Sciatic nerve (tissue), 2 donors: ENCODE measurements at places on chromosomes 16 and 17.

GRCh38 chr17:68390888-68391545 is 66.3 kb downstream of the WIPI1 start:
- DNase-seq: no peak

DNA sequence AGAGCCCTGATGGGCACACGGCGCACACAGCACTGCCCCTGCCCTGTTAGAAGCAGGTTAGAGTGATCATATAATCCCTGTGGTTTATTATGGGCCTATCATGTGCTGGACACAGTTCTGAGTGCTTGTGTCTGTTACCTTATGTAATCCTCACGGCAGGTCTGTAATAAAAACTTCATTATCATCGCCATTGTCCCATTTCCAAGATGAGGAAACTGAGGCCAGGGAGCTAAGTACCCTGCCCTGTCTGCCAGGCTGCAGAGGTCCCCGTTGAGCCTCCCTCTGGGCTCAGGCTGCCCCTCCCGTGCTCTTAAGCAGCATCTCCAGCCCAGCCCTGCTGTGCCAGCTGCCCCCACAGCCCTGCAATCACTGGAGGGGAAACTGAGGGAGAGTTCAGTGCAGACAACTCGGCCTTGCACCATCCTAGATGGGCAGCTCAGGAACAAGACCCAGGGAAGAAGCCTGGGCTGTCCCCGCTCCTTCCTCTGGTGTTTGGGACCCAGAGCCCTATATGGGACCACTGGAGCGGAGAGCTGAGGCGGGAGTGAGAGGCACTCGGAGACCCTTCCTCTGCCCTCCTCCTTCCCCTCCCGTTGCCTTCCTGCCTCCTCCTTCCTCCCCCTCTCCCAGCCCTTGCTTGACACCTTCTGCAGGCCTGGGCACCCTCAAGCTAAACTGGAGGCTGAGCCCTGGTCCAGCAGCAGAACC is 42.0 kb downstream of the WNT3 start:
- DNase-seq: no peak

GRCh38 chr17:41415833-41416335 is 8.5 kb downstream of the KRT37 start:
- DNase-seq: no peak

DNA sequence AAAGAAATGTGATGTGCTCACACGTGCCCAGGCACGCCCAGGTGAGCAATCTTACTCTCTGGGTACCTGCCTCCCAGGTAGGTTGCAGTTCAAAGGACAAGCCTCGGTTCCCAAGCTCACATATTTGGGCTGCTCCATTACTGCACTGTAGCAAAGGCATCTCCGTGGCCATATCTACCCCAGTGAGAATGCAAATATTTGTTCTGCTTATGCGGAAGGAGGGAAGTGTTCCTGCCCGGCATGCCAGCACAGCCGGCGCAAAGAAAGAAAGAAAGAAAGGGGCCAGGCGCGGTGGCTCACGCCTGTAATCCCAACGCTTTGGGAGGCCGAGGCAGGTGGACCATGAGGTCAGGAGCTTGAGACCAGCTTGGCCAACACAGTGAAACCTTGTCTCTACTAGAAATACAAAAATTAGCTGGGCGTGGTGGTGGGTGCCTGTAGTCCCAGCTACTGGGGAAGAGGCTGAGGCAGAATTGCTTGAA is 30.7 kb downstream of the SLC43A2 start:
- DNase-seq: no peak

GRCh38 chr16:66030036-66030435 is 336.5 kb upstream of the CDH5 start:
- peak; percentile 60 for DNase-seq

DNA sequence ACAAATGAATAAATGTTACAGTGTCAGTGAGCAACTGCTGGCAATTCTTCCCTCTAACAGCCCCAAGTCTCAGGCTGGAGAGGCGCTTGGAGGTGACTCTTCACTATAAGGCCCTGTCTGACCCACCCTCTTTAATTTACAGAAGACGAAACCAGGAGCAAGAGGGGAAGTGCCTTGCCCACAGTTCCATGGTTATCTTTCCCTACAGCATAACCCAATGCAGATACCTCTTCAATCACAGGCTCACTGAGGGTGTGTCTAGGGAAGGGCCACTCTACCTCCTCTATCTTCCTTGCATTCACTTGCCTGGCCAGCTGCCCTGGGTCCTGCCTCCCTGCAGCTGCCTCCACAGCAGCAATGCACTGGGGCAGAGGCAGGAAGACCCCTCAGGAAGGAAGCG is 9.6 kb upstream of the N4BP1 start:
- DNase-seq: no peak

DNA sequence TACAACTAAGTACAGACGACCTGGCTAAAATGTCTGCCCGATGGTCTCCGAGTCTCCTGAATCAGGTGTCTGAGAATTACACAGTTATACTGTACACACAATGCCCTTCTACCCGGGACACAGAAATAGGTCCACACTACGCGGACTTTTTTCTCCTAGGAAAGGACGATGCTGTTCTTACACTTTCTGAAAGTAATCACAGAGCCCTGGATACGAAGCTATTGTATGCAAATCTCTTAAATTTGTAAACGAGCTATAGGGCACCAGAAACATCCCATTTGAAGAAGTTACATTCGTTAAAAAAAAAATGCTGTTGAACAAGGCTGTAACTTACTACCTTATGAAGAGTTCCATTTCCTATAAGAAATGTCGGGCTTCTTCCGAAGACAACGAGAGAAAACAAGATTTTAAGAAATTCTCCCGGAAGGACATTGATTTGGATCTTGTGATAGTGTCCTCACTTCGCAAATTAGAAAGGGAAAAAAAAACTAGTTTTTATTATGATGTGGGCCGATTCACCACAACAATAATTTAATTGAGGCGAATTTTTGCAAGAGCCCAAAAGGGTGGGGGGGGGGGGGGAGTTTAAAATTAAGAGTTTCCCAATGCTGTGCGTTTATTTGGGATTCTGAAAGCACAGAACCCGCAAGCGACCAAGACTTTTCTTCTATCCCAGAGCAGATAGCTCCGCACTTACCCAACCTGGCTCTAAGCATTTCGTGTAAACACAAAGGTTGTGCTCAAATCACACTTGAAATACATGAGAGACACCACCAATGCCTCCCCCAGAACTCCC is 1.5 kb upstream of the SOX9 start:
- DNase-seq: no peak

- no peak for DNase-seq
These were observed 39.9 kb downstream of the BAIAP2 start for GRCh38 chr17:81074875-81075274.

- no peak for DNase-seq
These were observed 63.9 kb downstream of the RTN4RL1 start for GRCh38 chr17:1961189-1961588.

DNA sequence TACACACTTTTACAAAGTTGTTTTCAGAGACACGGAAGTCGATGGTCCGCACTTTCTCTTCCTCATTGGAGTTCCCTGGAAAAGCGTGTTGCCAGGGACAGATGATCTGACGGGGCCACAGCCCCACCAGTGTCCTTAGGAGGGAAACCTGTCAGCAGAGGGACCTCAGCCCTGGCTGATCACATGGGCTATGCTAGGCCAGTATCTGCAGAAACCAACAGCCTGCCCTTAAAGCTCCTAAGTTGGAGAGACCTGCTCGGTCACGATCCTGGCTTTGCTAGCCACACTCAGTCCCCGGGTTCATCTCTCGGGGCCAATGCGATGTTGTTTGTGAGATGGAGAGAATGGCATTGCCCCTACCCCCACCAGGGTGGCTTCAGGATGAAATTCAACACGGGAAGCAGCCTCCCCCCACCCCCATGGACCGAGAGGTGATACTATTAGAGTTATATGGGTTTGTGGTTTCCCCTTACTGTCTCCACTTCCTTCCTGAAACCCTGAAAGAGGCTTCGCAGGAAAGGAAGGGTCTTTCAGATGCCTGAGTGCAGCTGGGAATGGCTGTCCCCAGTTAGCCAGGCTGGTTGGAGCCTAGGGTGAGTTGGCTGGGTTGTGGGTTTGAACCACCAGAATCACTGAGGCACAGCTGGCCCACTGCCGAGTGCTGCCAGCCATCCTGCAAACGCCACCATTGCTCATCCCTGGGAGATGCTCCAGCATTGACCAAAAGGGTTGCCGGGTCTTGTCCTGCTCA is 16.6 kb downstream of the RMI2 start:
- DNase-seq: no peak

GRCh38 chr17:62920300-62920699 is 45.7 kb upstream of the TANC2 start:
- no peak for DNase-seq

DNA sequence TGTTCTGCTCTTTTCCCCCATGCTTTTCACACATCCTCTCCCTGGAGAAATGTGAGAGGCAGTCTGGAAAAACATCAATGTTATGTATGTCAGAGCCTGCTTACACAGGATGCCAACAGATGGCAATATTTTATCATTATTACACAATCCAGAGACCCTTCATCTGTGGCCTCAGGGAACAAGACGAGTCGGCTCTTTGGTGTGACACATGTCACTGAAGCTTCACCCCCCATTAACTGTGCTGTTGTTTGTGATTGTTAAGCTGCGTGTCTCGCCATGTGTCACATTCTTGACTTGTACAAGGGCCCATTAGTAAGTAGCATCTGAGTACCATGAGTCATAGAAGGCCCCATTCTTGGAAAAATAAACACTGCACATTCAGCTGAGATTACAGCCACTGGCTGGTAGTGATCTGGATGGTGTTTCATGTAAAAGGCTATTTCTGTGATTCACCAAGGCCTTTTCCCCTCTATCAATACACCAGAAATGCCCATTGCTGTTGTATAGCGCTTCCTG is 682.1 kb upstream of the SOX9 start:
- no peak for DNase-seq

GRCh38 chr16:24132797-24133155 is 123.4 kb upstream of the CACNG3 start:
- DNase-seq: no peak

- no peak for DNase-seq
These were observed 95.8 kb upstream of the CRHR1 start for GRCh38 chr17:45688353-45688752.

DNA sequence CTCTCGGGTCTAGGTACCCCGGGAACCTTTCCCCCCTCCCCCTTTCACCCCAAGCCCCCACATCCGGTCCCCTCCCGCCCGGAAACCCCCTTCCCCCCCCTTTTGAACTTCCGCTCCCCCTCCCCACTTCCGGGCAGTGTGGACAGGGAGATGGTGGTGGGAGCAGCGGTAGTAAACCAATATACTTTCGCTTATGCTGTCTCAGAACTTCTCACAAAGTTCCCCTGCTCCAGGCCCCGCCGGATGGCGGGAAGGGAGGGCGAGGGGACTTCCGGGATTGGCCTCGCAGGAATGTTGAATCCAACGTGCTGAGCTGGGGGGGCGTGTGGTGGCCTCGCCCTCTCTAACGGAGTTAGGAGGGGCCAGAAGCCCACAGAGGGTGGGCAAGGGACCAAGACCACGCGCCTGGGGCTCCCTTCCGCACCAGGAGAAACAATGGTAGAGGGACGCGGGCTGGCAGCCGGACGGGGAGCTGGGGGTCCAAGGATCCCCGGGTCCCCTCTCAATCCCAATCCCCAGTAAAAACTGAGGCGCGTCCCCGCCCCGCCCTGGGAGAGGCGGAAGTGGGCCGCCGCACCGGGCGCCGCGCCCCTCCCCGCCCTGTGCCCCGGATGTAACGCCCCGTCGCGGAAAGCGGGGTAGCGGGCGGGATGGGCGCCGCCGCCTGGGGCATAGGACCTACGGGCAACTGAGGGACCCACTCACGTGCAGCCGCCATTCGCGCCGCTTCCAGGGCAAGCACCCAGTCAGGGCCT is 742 bp downstream of the PFN1 start:
- DNase-seq: peak; percentile 77

- DNase-seq: no peak
These were observed 35.9 kb downstream of the NACA2 start for GRCh38 chr17:61555127-61555566.

DNA sequence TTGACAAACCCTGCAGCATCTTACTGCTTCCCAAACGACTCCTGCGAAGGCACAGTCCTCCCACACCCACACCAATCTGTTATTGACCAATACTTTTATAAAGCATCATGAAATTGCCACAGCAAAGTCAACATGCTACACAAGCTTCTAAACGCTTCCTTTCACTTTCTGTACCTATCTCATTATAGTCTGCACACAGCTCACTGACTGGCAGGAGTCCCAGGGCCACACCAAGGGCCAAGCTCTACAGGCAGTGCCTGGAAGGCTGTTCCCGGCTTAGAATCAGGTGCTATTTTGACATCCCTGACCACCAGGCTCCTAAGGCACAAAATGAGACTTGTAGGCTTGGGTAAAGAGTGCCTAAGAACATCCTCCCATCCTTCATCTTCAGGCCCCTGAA is 39.5 kb downstream of the USP7 start:
- DNase-seq: no peak

DNA sequence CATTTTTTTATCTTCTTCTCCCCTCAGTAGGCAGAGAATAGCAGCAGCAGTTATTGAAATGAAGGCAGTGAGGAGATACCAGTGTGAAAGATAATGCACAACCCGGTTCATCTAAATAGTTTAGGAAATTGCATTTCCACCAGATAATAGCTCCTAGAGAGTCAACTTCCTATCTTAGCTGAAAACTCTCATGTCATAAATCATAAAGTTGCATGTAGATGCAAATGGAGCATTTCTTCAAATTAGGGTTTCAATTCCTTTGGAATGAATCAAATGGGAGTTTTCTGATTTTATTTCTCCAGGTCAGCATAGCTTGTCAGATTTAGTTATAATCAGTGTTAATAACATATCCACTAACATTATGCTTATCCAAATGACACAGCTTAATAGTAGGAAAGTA is 335.3 kb downstream of the CNTNAP4 start:
- DNase-seq: no peak

GRCh38 chr17:73878923-73879322 is 234.7 kb upstream of the SDK2 start:
- no peak for DNase-seq

GRCh38 chr17:20210180-20210579 is 201.0 kb downstream of the SPECC1 start:
- no peak for DNase-seq

DNA sequence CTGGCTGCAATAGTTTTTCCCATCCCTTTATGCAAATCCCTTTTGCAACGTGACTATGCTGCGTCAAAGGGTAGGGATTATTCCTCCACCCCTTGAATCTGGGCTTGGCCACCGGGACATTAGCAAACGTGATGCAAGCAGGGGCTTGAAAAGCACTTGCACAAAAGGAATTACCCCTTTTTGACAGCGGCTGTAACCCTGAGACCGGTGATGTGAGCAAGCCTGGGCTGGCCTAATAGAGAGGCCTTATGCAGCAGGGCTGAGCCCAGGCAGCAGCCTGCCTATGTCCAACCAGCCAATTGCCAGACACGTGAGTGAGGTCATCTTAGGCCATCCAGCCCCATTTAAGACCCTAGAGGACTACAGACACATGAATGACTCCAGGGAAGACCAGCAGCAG is 30.4 kb upstream of the PAFAH1B1 start:
- no peak for DNase-seq

- DNase-seq: no peak
These were observed 3.5 kb upstream of the SRRM2 start for GRCh38 chr16:2748757-2749455.

DNA sequence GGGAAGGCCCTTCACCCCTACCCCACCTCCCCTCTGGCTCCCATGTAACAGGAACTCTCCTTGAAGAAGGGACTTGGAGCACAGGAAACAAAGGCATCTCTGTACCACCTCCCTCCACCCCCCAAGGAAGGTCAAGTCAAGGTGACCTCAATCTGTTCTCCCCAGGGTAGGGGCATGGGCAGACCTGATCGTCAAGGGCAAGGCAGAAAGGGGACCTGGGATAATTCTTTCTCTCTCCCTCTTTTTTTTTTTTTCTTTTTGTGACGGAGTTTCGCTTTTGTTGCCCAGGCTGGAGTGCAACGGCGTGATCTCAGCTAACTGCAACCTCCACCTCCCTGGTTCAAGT is 4.3 kb upstream of the STAT5A start:
- DNase-seq: peak; percentile 25
